SJSA1 (cell line): ENCODE measurements at places on chromosomes 5 and 9. TPM values are rescaled to one million over a fixed set of nuclear protein-coding genes. Genes with fewer than 3 reads are reported as not detected.
A peak's percentile ranks its signal among the peaks of the same experiment; 100 is the strongest.

DNA sequence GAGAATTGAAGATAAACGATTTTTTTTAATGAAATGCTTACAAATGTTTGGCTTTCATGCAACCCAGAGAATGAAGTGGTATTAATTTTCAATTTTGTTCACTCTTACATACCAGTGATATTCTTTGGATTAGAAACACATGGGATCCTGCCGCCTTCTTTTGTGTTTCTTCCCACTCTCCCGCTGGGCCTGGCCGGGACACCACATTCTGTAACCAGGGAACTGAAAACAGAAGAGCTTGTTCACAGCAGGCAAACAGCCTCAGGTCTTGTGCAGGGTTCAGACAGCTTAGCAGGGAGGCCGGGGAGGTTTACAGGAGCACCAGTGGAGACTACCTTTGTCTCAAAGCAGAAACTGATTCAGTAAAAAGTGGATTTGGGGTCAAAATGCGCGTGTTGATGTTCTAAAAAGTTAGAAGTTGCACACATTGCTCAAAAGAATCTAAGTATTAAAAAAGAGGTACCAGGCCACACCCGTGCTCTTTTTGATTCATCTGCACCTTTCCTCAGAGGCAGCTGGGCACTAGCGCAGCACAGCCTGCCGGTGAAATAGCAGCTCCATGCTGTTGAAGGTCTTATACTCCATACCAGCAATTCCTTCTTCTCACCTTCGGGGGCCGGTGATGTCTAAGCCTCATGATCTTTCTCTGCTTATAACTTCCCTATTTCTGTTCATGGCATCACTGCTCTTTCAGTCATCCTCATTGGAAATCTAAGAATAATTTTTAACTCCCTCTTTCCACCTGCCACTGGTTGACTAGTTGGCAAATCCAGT, 67.1 kb downstream of the GRAMD2B start:
- DNase-seq, result no peak

- no peak for DNase-seq
Observed at GRCh38 chr9:98121058-98121457, 2.0 kb upstream of the TRIM14 start.

- no peak for DNase-seq
Observed at GRCh38 chr9:72931437-72931836, 21.4 kb downstream of the ALDH1A1 start.

GRCh38 chr9:95963659-95964058, 88.2 kb downstream of the ERCC6L2 start:
- DNase-seq, result no peak

- no peak for DNase-seq
Observed at GRCh38 chr9:129596541-129597331, 24.2 kb downstream of the C9orf50 start.

GRCh38 chr5:68196876-68197275, 18.7 kb upstream of the PIK3R1 start:
- no peak for DNase-seq

GRCh38 chr9:93254806-93255493, 71.0 kb downstream of the WNK2 start:
- no peak for DNase-seq

The GRIN1 gene
- not detected in 2 replicates for total RNA-seq

The TSSK1B gene
- total RNA-seq, result 0.13 TPM in 1 of 2 replicates, not detected in the other

The PCDHA10 gene
- not detected in 2 replicates for total RNA-seq

The GPR150 gene
- total RNA-seq, result 0.18 TPM in 1 of 2 replicates, not detected in the other

- DNase-seq, result no peak
Observed at GRCh38 chr9:134004881-134005280, 12.8 kb upstream of the VAV2 start.

- DNase-seq, result no peak
Observed at GRCh38 chr5:66727630-66728029, 131.4 kb downstream of the MAST4 start.

GRCh38 chr9:114591291-114591787, 3.8 kb downstream of the ATP6V1G1 start:
- no peak for DNase-seq

GRCh38 chr9:129750013-129750638, 2.7 kb downstream of the PTGES start:
- DNase-seq, result peak; percentile 84

DNA sequence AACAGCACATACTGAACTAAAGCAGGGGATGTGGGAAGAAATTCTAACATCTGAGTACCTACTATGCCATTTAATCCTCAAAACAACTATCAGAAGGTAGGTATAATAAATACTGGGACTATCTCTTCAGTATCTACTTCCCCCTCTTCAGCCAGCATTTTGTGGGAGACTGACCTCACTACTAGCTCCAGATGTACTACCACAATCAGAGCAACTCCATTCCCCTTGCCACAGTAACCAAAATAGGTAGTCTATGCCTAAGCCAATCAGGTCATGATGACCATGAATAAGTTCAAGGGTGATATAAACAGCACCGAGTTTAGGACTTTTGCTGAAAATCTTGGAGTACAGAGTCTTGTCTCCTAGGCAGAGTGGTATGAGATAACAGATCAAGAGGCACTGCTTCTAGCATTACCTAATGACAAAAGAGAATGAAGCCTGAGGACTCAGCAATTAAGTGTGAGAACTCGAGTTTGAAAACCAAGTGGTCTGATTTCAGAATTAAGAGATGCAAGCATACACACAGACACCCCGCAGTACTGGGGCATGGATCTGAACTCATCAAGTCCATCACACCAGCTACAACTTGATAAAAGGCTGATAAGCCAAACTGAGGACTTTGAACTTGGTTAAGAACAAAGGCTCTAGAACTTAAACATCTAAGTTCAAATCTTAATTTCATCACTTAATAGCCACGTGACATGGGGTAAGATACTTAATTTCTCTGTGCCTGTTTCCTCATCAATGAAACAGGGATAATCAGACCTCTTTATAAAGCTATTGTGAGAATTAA, 9.7 kb downstream of the FNIP1 start:
- no peak for DNase-seq

GRCh38 chr5:75758116-75758515, 40.9 kb upstream of the POC5 start:
- no peak for DNase-seq

DNA sequence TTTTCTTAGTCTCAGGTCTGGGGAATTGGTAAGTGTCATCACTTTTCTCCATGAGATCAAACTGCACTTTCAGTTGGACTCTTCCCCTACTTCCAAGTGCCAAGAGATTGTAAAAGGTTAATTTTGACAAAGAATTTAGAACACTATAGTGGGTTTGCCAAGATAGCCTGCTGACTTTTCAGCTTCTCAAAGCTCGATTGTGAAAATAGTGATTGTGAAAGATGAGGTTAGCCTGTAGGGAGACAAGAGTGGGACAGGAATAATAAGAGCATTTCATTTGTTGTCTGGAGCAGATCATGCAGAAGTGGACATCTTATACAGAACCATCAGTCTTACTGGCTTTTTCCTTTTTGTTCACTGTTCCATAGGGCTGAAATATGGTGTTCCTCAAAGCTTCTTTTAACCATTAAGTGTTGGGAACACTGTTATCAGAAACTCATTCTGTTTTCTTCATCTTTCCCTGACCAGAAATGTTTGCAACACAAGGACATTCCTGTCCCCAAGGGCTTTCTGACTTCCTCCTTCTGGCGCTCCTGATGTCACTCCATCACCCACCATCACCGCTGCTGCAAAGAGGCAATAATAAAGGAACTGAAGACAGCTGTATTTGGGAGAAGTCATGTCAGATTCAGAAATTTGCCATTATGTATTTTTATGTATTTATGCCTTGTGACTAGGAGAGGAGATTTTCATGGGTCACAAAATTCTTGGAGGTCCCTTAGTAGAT, 11.6 kb upstream of the SPTAN1 start:
- DNase-seq, result no peak

DNA sequence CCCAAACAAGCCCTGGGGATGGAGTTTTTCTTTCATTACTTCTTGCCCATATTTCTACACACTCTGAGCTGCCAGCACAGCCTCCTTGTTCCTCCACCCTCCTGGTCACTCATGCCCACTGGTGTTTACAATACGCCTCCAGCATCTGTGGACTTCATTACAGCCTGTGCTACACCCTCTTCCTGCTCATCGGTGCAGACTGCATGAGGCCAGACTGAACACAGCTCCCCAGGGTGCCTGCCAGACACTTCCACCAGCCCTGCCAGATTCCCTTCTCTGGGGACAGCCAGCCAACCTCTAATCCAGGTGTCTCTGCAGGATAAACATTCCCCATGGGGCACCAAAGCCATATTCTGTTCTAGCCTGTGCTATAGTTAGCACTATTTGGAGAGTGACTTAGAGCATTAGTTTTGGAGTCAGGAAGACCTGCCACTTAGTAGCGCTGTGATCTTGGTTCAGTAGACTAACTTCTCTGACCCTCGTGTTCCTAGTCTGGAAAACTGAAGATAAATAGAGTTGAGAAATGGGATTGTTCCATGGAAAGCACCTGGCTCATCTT, 163.8 kb upstream of the KLF4 start:
- no peak for DNase-seq

The PCDHB11 gene
- total RNA-seq, result 0.34 TPM in 1 of 2 replicates, not detected in the other
